ENCODE measurements at places on chromosomes 16 and 17.
A peak's percentile ranks its signal among the peaks of the same experiment; 100 is the strongest.

DNA sequence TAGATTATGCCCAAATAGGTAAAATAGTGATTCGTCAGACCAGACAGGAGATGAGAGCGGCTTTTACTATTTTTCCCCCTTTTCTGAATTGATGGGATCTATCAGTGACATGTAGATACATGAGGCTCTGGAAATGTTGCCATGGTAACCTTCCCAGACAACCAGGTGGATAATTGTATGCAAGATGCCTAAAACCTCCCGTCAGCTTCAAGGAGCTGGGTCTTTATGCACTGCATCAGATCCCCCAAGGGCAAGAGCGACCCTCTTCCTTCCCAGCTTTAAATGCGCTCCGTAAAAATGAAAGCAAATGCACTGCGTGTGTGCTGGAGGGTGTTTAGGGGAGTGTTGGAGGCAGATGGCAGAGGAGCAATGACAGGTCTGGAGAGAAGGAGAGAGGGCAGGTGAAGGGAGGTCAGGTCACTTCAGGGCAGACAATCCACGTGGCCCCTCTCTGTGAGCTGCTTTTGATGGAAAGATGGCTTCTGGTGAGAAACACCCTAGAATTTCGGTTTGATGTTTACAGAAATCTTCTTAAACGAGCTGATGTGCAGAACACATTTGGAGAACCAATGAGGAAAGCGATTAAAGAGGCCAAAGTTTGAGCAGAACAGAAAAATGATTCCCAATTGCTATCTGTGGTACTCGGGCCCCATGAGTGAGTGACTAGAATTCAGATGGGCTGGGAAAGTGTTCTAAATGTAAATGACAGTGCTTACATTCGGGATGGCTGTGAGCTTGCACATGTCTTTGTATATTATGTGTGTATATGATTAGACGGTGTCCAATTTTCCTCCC is 461.7 kb upstream of the HSBP1 start:
- no peak for DNase-seq

GRCh38 chr17:45048795-45049563 is 2.5 kb downstream of the DCAKD start:
- DNase-seq = no peak

DNA sequence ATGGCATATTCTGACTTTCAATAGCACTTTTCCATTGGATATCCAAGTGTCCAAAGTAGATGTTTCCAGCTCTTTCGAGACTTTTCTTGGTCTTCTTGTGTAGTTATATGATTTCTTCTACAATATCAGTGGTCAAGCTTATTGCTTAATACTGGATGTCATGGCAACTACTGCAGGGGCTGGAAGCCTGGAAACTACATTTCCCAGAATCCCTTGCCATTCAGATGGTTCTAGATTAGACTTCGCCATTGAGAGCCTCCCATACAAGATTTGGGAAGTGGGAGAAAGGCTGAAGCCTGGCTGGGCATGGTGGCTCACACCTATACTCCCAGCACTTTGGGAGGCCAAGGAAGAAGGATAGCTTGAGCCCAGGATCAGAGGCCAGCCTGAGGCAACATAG is 153.6 kb downstream of the C16orf95 start:
- no peak for DNase-seq

- DNase-seq = no peak
These were observed 30.8 kb downstream of the FANCA start for GRCh38 chr16:89785523-89786155.

- no peak for DNase-seq
These were observed 2285.8 kb downstream of the TP53TG3F start for GRCh38 chr16:35745191-35745590.

GRCh38 chr16:12846592-12846991 is 42.9 kb upstream of the CPPED1 start:
- no peak for DNase-seq

GRCh38 chr16:15649727-15650018 is 372 bp upstream of the NDE1 start:
- no peak for DNase-seq

GRCh38 chr17:17348872-17349723 is 45.9 kb downstream of the NT5M start:
- DNase-seq = no peak

- DNase-seq = no peak
These were observed 281.7 kb downstream of the GRIN2A start for GRCh38 chr16:9900576-9900975.

DNA sequence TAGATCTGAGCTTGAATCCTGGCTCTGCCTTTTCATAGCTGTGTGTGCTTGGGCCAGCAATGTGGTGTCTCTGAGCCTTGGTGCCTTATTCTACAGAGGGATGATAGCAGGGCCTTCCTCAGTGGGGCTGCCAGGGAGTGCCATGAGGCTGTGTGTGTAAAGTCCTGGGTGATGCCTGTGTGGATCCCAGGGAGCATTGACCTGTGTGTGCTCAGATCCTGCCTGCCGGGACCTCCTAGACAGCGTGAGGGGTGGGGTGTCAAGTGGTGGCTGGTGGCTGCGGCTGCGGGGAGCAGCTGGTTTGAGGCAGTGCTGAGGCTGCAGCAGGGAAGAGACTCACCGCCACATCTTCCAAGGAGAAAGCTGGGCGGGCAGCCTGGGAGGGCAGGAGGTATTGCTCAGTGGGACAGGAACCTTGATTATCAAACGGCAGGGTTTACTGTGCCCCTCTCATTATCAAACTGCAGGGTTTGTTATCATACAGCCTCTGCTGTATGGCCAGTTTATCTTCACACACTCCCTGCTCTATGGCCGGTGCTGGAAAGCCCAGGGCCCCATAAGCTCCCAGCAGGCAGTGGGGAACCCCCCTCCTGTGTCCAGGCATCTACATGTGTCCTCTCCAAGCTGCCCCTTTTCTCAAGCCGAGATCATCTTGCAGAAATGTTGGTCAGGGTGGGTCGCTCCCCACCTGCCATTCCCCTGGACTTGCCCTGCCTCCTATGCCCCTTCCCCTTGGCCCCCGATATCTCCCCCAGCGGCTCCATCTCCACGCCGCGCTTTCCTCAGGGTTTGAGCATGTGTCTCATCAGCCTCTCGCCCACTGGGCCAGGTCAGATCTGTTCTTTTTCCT is 3.1 kb upstream of the ADCY7 start:
- DNase-seq = no peak

DNA sequence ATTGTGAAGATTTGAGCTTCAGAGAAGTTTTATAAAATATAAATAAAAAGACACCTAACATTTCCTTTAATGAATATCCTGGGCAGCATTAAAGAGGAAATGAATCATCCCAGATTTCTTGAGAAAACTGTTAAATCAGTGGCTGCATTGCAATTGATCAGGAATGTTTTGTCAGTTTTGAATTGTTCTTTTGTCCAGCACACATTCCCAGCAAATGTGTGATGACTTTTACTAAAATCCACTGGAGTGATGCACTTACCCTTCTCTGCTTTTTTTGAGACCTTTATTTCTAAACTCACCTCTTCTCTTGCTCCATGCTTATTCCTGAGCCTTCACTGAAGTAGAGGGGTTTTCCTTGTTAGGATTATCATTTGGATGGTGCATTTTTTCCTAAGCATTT is 1307.2 kb downstream of the CDH8 start:
- DNase-seq = no peak

DNA sequence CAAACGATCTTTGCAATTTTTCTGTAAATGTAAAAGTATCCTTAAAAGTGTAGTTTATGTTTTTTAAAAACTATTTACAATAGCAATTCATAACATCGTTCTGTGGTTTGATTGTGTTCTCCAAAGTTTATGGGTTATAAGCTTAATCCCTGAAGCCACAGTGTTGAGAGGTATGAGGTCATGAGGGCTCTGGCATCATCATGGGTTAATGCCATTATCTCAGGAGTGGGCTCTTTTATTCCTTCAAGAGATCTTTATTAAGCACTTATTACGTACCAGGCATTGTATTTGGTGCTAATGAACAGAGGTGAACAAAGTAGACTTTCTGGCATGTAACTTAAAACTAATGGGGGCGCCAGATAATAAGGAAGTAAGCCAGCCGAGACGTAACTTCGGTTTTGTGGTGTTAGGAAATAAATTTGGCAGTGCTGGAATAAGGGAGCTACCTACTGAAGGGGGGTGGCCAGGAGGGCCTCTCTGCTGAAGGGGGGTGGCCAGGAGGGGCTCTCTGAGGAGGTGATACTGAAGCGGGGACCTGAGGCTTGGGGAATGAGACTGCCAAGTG is 158.1 kb downstream of the VPS53 start:
- DNase-seq = no peak

DNA sequence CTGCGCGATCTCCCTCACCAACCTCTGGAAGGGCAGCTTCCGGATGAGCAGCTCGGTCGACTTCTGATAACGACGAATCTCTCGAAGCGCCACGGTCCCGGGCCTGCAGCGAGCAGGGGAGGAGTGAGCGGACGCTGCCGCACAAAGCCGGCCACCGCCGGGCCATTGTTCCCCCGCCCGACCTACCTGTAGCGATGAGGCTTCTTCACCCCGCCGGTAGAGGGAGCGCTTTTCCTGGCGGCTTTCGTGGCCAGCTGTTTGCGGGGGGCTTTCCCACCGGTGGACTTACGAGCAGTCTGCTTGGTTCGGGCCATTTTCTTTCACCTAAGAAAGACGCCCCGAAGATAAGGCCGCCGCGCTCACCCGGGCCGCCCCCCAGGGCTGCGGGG is 5.8 kb upstream of the UNK start:
- DNase-seq = no peak

DNA sequence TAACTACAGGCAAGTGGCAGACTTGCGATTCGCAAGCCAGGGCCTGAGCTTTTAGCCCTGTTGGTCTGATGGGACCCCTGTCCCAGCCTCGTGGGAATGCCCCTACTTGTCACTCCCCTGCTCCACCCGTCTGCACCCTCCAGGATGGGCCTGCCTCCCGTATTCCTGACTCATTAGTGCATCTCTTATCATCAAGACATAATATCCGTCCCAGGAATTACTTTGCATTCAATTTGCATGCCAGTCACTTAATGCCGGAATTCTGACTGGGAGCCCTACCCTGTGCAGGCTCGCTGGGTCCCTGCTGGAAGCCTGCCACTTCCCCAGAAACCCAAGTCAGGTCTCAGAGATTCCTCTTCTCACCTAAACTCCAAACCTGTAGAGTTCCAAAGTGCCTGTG is 3.3 kb downstream of the PRSS53 start:
- DNase-seq = no peak

DNA sequence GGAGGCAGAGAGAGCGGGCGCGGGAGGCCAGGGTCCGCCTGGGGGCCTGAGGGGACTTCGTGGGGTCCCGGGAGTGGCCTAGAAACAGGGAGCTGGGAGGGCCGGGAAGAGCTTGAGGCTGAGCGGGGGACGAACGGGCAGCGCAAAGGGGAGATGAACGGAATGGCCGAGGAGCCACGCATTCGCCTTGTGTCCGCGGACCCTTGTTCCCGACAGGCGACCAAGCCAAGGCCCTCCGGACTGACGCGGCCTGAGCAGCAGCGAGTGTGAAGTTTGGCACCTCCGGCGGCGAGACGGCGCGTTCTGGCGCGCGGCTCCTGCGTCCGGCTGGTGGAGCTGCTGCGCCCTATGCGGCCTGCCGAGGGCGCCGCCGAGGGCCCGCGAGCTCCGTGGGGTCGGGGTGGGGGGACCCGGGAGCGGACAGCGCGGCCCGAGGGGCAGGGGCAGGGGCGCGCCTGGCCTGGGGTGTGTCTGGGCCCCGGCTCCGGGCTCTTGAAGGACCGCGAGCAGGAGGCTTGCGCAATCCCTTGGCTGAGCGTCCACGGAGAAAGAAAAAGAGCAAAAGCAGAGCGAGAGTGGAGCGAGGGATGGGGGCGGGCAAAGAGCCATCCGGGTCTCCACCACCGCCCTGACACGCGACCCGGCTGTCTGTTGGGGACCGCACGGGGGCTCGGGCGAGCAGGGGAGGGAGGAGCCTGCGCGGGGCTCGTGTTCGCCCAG is 1.2 kb upstream of the CBX4 start:
- DNase-seq = peak; percentile 39

- DNase-seq = peak; percentile 61
These were observed at the start of gene PRKCB for GRCh38 chr16:23835390-23836077. Gene PRKCB (plus strand): TSS chr16:23835983.

DNA sequence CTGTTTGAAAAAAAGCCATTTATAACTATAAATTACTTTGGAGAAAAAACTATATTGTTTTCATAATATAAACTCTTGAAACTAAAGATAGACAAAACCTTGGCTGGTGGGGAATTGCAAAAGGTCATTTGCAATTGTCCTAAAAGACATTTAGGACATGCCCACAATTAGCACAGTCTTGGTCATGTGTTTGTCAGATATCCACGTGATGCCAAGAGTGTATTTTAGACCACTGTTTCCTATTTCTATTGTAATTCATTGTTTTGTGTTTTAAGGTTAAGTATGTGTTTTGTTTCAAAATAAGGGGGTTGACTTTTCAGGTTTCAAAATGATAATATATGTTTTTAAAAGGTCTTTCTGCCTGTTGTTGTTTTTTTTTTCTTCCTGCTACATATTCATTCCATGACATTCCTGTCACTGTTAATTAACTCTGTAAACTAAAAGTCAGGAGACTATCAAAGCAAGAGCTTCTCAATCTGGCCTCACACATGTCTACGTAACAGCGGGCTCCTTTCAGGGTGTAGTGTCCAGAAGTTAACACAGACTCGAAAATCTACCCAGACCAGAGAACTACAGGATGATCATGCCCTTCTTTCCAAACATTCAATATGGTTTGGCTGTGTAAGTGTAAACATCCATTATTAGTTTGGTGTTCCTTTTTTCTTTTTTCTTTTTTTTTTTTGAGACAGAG is 58.7 kb downstream of the COG7 start:
- no peak for DNase-seq

DNA sequence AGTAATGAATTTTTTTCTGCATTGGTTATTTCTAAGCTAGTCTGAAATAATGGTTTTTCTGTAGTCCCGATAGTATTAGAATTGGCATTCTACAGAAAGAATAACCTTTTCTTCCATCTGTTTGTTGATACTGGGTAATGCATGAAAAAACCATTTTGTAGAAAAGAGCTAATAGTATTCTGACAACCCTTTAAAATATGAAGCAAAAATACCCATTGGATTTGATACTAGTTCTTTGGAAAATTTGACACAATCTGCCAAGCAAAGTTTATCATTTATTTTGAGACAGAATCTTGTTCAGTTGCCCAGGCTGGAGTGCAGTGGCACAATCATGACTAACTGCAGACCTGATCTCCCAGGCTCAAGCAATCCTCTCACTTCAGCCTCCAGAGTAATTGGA is 366.8 kb upstream of the MON1B start:
- no peak for DNase-seq

GRCh38 chr17:14581186-14581830 is 280.4 kb downstream of the HS3ST3B1 start:
- DNase-seq = no peak

GRCh38 chr16:10020866-10021265 is 161.4 kb downstream of the GRIN2A start:
- DNase-seq = no peak

DNA sequence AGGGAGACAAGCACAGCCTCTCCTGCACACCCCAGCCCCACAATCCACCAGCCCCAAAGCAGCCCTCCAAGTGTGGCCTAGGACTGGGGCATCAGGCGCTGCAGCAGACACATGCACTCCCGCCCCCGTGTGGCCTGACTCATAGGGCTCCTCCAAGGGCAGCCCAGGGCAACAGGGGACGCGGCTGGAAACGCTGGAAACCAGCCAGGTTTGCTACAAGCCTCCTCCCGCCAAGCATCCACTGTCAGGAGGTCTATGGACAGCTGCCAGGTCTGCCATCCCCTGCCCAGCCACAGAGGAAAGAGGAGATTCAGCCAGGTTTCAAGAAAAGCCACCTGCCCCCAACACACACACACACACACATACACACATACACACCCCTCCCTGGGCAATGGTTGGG is 25.8 kb downstream of the SRCIN1 start:
- peak; percentile 75 for DNase-seq

- DNase-seq = no peak
These were observed 3.5 kb downstream of the SLC47A1 start for GRCh38 chr17:19537111-19537510.

- DNase-seq = no peak
These were observed 8.8 kb downstream of the UBE2G1 start for GRCh38 chr17:4357671-4358070.
